ENCODE measurements at places on chromosomes 11 and 22.

- DNase-seq = no peak
These were observed 61.5 kb upstream of the PITPNB start for GRCh38 chr22:27980424-27981148.

DNA sequence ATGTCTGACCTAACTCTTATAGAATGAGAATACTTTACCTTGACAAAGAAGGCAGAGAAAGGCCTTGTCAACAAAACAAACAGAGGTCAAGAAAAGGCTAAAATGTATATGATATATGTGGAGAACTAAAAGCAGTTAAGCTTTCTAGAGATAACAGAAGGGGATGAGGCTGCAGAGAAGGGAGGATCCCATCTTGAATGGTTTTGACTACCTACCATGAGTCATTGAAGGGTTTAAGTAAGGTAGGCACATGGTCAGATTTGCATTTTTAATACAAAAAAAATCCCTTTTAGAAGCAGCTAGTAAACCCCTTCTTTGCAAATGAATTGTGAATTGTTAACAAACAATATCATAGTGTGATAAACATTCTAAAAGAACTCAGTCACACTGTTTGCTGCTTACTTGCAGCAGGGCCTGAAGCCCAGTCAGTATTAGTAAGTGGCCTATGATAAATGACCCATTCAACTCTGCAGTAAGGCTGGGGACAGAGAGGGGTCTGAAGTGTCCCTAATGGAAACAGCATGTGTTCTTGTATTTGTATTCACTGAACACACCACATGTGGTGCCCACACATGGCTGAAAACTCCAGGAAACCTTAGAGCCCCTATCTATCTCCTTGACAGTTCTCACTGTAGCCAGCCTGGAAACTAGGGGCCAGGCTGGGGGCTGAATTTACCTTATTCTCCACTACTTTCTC, 328.8 kb upstream of the PITPNB start:
- DNase-seq = peak; percentile 37

DNA sequence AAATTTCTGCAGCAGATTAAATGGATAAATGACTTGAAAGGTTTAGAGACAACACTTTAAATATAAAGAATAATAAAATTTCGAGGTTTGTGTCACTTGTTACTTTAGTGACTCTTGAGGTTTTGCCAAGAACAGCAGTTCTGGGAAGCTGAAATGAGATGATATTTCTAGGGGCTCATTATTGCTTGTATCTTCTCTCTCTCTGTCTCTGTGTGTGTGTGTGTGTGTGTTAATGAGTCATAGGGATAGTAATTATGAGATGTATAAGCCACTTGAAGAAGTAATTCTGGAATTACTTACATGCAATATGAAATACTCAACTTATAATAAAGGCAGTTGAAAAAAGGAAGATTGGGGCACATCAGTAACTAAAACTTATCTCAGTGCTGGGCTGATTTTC, 9.6 kb upstream of the OR10G7 start:
- no peak for DNase-seq

GRCh38 chr11:88448131-88448670, 110.7 kb upstream of the CTSC start:
- DNase-seq = no peak

GRCh38 chr11:37468344-37468743, 870.3 kb upstream of the RAG2 start:
- no peak for DNase-seq

DNA sequence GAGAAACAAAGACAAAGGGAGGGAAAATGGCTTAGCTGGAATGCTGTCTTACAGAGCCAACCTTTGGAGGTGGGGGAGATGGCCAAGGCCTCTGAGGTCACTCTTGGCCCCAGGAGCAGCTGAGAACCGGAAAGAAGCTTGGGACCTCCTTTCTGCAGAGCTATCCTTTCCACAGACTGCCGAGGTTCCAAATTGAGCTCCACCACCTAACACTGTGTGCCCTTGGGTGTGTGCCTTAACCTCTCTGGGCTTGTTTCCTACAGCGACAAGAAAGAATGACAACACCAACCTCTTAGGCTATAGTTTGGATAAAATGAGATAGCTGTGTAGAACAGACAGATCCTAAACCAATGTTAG, 23.2 kb downstream of the RTN4RL2 start:
- DNase-seq = no peak

DNA sequence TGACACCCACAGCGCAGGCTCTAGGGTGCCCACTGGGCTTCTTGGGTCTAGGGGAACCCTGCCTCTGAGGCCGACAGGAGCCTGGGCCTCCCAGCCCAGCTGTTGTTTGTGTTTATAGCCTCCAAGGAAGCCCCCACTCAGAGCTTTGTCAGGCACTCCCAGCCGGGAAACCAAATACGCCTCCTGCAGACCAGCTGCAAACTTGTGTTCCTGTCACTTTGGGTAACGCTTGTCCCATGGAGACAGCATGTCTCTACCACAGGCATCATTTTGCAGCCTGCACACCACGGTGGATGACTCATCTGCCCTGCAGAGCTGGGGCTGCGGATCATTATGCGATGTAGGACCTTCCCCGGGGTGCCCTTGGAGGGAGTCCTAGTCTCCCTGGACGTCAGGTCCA, 40.6 kb upstream of the CRYBB3 start:
- no peak for DNase-seq

DNA sequence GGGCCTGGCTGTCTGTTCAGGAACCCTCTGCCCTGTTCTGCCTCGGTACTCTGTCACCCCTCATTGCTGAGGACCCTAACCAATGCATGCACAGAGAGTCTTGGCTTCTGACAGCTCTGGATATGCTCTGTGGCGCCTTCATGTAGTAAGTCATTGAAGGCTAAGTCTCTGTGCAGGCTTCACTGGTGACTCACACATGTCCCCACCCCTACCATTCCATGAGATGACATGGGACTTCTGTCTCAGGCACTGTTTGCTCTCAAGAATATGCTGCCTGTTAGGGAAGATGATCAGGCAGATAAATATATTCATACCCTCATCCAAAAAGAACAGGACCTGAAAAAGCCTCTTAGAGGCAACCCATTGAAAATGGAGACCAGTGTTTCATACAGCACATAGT, 43.6 kb upstream of the HORMAD2 start:
- DNase-seq = no peak

GRCh38 chr11:114430290-114430689, 9.0 kb upstream of the REXO2 start:
- DNase-seq = no peak

DNA sequence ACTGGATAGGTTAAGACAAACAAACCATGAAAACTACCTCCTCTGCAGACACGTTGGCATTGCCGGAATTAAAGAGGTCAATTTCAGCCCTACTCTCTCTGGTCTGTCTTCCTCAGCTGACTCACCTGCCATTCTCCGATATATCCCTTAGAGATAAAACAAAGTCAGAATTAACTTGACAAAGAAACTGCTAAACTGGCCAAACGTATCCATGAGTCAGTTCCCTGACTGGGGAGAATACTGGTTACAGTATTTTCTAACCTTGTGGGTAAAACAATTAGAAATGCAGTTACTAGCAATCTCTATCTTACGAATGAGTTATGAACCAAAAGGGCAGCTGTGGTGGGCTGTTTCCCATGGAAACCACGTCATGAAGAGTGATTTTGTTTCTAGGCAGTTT, 96.2 kb downstream of the RDX start:
- no peak for DNase-seq

GRCh38 chr11:17250561-17251350, 25.8 kb upstream of the NUCB2 start:
- no peak for DNase-seq

DNA sequence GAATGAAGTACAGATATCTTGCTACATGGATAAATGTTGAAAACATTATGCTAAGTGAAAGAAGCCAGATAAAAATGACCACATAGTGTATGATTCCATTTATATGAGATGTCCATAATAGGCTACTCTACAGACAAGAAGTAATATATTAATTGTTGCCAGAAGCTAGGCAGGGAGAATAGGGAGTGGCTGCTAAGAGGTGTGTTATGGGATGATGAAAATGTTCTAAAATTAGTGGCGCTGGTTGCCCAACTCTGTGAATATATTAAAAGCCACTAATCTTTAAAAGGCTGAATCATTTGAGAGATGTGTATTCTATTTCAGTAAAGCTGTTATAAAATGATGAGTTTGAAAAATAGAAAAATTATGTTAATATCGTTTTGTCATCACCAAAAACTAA, 144.4 kb downstream of the NCAM1 start:
- DNase-seq = no peak

- DNase-seq = no peak
These were observed 80.3 kb downstream of the ETS1 start for GRCh38 chr11:128506999-128507611.

DNA sequence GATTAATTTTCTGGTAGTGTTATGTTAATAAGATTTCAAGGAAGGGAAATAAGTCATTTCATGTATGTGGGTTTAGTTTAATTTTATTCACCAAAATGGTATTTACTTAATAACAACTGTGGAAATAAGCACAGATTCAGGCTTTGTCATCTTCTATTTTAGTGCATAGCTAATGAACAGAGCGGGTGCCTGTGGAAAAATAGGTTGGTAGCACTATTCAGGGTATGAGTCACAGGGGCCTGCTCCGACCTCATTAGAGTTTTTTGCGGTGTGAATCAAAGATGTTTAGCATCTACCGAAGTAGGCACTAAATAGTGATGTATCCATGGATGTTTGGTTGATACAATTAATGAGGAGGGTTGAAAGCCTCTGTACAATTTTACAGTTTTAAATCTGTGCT, 78.2 kb downstream of the FAT3 start:
- DNase-seq = no peak

DNA sequence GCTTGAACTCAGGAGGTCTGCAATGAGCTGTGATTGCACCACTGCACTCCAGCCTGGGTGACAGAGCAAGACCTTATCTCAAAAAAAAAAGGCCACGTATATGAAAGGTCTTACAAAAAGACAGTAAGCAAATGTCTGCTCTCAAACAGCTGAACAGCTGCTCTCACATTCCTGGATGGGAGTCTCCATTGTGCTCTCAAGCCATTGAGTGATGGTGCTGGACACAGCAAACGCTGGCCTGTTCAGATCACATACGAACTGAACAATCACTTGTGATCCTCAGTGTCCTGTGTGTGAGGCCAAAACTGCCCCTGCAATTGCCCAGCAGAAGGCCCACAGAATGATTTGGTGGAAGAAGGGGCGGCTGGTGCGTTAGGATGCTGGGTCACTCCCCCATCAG, 34.4 kb upstream of the YWHAH start:
- no peak for DNase-seq

DNA sequence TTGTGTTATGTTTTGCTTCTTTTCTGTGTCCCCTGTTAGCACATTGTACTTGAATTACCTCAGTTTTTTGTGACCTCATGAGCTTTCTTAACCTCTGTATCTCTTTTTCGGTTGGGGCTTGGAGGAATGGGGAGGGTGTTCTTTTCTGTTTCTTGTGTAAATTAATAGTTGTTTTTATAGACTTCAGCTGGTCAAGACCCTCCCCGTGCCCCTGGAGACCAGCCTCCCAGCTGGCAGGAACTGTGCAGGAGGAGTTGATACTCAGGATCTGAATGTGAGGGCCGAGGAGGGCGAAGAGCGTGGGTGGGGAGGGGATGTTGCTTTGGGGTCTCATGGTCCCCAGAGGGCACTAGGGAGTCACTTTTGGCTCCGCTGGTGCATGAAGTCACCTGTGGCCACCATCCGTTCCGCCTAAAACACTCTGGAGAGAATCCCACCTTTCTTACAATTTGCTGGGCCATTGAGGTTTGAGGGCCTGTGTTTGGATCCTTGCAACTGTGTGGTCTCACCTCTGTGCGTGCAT, 44.3 kb upstream of the NNMT start:
- no peak for DNase-seq

DNA sequence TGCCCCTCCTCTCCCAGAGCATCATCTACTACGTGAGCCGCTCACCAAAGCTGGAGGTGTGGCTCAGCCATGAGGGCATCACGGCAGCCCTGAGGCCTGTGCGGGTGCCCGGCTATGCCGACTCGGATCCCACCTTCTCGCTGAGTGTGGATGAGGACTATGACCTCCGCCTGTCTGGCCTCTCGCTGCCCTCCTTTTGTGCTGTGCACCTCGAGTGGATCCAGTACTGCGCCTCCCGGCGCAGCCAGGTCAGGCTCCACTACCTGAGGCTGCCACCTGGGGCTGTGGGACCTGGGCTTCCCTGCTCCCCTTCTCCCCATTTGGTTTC, 3.8 kb upstream of the SIPA1 start:
- DNase-seq = no peak

- no peak for DNase-seq
These were observed 102.1 kb upstream of the BID start for GRCh38 chr22:17876306-17876831.

GRCh38 chr11:33633251-33634003, 67.2 kb downstream of the C11orf91 start:
- no peak for DNase-seq

DNA sequence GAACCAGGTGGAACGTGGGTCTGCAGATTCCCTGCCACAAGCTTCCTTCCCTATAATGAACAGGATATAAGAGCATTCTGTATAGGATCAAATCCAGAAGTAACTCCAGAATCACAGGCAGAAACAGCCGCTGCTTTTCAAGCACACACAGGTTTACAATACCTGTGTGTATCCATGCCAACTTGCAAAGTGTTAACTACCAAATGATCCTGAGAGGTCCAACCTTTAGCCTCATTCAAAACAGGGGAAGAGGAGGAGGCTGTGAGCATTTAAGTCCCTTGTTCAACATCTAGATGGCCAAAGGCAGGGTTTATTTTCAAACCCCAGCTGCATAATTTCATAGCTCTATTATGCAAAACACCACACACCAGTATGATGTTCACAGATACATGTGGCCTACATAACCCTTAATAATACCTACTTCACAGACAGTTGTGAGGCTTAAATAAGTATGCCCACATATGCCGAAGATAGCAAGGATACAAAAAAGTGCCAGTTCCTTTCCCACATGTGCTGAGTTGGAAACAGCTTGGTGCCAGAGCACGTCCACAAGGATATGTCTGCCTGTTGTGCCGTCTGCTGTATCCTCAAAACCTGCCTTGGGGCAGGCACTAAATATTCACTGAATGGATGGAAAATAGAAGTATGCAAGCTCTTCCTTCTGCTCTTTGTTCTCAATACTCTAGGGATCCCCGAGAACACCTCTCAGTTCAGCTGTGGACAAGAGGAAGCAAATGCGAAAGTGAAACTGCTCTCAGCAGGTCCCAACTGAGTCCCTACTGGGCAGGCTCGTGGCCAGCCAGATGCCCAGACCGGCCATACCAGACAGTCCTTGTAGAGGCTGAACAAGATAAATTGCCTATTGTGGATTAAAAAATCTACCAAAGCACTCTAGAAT, 66.8 kb downstream of the LARGE1 start:
- peak; percentile 17 for DNase-seq

GRCh38 chr11:27464909-27465308, 7.7 kb downstream of the LGR4 start:
- DNase-seq = no peak

GRCh38 chr11:131693756-131694155, 323.3 kb downstream of the NTM start:
- DNase-seq = no peak

DNA sequence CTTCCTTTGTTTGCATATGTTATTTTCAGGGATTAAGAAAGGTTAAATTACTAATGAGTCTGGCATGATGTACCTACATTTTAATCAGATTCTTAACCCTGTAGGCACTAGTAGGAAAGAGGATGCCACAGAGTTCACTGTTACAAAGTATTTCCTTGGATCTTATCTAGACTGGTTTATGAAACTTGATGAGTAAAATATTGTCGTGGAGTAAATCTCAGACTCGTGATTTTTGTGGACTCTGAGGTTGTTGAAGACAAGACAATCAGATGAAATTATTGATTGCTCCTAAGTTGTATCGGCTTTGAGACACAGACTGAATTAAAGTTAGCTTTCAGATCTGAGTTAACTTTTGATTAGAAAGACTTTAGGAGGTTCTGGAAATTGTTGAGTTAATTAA, 6.0 kb downstream of the KMT2A start:
- no peak for DNase-seq
